AG04450 (cell line): ENCODE measurements at places on chromosomes 3 and 15.
A peak's percentile ranks its signal among the peaks of the same experiment; 100 is the strongest.

GRCh38 chr3:116896116-116896515, 186.5 kb downstream of the TUSC7 start:
- no peak for DNase-seq

- DNase-seq: no peak
Measured at GRCh38 chr15:69606144-69606543, 153.5 kb downstream of the RPLP1 start.

GRCh38 chr3:112170046-112170445, 37.0 kb upstream of the GCSAM start:
- no peak for DNase-seq

- no peak for DNase-seq
Measured at GRCh38 chr3:66709532-66709931, 208.7 kb upstream of the LRIG1 start.

DNA sequence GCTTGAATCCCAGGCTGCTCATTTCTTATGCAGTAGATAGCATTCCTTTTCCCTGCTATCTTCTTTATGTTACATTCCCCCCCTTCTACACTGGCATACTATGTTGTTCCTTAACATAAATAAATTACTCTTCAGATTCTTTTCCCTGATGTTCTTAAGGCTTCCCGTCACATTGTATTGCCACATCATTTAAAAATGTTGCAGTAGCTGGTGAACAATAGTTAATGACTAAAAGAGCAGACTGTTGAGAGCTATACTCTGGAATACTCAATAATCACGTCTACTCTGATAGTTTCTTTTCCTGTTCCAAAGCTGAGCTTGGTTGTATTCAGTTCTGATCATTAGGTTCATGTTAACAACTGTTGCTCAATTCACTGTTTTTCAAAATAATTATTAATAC, 219.9 kb downstream of the CHST2 start:
- no peak for DNase-seq

DNA sequence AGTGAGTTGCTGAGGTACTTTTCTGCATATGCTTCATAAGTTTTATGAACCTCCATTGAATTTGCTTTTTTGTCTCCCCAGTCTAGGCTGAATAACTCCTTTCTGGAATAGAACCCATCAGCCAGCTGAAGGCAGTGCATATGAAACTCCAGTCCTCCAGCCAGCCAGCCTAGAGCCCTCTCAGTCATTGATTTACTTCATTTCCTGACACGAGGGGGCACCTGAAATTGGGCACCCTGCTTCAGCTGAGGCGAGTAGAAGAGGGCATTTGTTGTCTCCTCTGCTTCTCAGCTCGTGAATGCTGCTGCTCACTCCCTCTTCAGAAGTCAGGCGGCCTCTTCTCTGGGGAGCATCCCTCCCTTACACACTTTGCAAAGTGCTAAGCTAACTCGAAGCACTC, 32.5 kb downstream of the CHST2 start:
- DNase-seq: no peak

DNA sequence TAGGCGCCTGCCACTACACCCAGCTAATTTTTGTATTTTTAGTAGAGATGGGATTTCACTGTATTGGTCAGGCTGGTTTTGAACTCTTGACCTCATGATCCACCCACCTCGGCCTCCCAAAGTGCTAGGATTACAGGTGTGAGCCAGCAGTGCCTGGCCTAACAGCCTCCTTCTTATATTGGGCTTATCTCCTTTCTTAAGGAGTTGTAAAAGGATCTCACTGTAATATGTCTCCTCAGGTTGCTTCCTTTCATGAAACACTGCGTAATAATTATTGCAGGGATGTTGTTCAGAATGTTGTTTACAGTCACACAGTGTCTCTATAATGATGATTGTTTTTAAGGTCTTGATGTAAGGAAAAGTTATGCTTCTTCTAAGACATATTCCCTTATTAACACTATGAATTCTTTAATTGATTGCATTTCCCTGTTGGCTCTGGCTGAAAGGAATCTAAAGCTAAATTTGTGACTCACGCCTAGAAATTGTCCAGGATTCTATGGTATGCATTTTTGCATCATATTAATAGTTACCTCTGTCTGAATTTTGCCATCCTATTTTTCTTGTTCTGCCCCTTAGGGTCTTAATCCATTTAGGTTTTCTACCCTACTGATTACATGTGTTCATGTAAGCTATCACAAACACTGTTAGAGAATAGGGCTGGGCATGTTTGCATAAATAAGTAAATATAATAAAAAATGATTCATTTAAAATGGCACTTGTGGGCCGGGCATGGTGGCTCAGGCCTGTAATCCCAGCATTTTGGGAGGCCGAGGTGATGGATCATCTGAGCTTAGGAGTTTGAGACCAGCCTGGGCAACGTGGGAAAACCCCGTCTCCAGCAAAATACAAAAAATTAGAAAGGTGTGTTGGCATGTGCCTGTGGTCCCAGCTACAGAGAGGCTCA, 24.5 kb upstream of the RNF111 start:
- DNase-seq: no peak

- DNase-seq: peak; percentile 39
Measured at GRCh38 chr15:76139368-76140073, 79.7 kb downstream of the TMEM266 start.

- DNase-seq: no peak
Measured at GRCh38 chr3:166367947-166368533, 530.8 kb upstream of the BCHE start.

DNA sequence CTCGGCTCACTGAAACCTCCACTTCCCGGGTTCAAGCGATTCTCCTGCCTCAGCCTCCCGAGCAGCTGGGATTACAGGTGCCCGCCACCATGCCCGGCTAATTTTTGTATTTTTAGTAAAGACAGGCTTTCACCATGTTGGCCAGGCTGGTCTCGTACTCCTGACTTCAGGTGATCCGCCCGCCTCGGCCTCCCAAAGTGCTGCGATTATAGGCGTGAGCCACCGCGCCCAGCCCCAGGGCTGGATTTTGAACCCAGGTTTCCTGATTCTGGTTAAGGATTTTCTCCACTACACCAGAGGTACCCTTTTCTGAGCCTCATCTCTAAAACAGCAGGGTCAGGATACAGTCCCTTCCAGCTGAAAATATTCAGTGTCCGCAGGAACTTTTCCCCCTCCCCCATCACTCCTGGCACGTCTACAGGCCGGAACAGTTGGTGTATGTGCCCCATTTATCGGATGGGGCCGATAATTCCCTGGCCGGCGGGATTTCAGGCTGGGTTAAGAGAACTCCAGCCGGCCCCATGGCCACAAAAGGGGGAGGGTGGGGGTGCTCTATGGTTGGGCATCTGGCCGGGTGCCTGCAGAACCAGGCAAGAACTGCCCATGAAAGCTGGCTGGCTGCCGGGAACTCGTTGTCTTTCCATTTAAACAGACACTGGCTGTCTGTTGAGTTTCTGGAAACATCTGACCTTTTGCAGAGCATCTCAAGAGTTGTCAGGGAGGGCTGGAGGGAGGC, 26.8 kb upstream of the SEMA4B start:
- no peak for DNase-seq

GRCh38 chr15:82263350-82263749, 732 bp downstream of the SAXO2 start:
- no peak for DNase-seq

DNA sequence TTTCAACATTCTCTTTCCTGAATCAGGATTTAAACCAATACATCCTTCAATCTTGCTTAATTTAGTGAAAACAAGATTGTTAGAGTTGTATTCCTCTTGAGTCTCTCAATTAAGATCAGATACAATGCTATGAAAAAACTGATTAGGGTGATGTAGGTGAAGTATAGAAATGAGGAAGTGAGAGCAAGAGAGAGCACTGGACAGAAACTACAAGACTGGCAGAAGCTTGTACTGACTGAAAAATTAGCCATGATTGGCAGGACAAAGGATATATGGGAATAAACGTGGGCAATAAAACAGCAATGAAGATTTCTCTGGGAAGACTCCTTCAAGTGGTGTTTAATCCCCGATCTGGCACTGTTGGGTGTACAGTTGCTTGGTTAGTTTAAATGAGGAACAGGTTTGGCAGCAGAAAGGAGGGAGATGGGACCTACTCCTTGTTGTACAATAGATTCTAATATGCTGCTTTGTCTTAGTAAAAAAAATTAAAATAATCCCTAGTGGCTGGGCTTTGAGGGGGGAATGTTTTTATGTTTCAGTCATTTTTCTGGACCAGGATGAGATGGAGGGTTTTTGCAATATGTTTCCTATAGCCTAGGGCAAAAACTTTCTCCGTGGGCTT, 252.7 kb downstream of the SLC9A9 start:
- DNase-seq: no peak

DNA sequence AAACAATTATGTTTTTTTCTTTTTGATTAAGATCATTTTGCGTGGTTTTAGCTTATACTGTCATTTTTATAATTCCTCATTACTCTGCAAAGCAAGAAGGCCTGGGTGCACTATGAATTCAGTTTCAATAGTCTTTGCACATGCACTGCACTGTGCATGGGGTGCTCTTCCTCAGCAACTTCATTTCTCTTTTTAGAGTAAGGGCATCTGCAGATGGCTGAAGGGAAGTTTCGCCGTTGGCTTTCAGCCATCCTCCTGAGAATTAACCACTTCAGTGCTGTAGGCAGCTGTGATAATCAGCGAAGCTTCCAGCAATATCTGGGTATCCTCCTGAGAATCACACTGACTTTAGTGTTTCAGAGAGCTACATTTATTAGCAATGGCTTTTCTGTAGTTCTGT, 284.8 kb downstream of the GBE1 start:
- DNase-seq: no peak

- no peak for DNase-seq
Measured at GRCh38 chr3:41244620-41245336, 45.5 kb downstream of the CTNNB1 start.

DNA sequence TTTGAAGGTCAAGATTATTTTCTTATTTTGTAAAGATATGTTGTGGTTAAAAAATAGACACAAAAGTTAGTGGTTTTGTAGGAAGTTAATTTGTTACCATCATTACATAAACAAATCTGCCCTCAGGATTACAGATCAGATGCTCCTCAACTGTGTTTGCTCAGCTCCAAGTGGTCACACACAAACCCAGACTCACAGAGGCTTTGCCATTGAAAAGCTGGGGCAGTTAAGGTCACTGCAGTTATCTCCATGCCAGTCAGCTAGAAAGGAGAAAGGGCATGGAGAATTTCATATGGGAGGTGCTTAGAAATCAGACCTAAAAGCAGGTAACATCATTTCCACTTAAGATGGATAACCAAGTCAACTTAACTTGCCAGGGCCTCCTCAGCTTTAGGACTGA, 825.7 kb upstream of the GBE1 start:
- no peak for DNase-seq

GRCh38 chr15:90465930-90466567, 63.7 kb upstream of the CRTC3 start:
- DNase-seq: no peak

- DNase-seq: peak; percentile 27
Measured at GRCh38 chr3:49703443-49703927, 14.1 kb downstream of the RNF123 start.
